Activated naive CD4-positive, alpha-beta T cell (primary cell): ENCODE measurements at places on chromosomes 2 and 18.

GRCh38 chr2:102478686-102479470 lies 5.9 kb downstream of the SLC9A4 start:
- DNase-seq, result no peak

DNA sequence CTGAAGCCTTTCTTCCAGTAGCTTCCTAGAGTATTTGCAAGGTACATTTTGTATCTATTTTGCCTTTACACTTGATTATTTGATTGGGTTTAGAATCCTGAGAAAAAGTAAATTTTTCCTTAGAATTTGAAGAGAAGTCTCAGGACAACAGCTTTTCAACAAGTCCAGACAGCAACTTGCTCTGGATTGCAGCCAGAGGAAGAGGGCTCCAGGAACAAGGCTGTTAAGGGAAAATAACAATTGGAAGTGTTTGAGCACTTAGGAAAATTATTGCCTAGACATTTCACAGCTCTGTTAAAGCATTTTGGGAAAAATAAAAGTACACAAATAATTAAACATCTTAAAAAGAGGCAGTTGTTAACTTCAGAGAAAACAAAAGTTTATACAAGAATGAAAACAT lies 58.3 kb upstream of the RAPGEF4 start:
- no peak for DNase-seq

DNA sequence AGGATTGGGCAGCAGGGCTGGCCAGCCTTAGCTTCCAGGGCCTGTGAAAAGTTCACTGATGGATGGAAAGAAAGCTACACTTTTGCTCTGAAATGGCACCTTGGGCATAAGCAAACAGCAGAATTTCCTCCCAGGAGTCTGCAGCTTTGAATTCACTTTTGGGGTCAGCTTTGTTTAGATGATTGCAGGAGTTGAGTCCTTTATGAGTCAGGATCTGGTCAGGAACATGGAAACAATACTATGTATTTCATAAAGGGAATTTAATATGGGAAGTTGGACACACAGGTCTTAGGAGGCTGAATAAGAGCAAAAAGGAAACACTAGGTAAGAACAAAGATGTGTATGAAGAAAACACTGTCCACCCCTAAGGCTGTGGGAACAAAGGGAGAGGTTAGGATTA lies 345.3 kb downstream of the TSN start:
- no peak for DNase-seq

GRCh38 chr2:23297112-23297511 lies 87.9 kb upstream of the KLHL29 start:
- DNase-seq, result no peak
